ENCODE measurements at places on chromosomes 4 and X.

DNA sequence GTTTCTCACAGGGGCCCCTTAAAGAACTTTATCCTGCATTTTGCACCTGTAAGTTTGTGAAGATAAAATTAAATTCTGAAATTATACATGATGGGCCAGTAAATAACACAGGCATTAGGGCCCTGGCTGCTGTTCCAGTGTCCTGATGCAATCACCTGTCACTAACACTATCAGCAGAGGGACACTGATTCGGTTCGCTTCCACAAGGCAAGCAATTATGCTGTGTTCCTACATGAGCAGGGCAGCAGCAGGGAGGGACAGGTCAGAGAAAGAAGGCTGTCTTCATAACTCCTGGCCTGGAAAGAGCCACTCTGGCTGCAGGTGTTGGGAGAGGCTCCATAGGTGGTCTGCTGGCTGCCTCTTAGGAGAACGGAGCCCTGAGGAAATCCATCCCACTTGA, 487.3 kb downstream of the MID1IP1 start:
- DNase-seq = no peak

DNA sequence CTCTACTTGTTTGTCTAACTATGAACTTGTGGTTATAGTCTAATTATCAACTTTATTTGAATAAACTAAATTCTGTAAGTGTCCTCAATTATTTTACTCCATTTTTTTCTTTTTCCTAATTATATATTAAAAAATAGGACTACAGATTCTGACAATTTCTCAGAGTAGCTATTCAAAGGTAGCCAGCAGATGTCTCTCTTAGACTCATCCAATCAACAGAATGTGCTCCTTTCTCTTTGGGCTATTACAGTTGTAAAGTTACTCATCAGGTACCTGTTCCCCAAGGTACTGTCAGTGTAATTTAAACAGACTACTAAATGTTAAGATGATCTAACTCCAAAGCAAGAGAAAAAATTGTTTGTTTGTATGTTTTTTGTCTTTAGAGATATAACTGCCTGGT, 248.6 kb downstream of the PCDH18 start:
- no peak for DNase-seq

GRCh38 chrX:119617517-119618164, 11.4 kb upstream of the NKRF start:
- no peak for DNase-seq

DNA sequence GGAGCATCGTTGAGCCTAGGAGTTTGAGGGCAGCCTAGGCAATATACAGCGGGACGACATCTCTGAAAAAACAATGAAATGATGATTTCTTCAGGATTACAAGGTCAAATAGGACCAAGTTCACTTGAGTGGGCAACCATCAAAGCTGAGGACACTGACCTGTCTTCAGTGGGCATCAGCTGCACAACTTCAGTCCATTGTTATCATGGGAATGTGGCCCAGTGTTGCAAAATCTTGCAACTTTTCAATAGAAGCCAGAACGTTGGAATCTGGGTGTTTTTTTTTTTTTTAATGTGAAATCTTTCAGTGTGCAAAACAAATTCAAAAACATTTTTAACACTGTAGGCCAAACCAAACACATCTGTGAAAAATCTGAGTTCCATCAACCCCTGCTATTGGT, 155.4 kb upstream of the PLAC1 start:
- no peak for DNase-seq

DNA sequence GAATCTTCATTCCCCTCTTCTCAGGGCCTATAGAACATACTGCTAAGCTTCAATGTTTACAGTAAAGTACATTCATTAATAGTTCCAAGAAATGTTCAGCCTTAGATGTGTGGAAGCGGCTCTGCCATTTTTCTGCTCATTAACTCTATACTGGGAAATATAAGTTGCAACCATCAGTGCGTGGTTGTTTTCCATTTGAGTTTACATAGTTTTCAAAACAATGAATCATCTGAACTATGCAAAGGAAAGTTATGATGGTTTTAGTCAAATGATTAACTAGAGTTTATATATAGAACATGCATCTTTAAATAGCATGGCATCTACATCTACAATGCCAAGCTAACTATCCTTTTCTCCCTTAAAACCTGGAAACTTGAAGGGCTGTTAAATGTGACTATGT, 29.6 kb downstream of the LEF1 start:
- no peak for DNase-seq

DNA sequence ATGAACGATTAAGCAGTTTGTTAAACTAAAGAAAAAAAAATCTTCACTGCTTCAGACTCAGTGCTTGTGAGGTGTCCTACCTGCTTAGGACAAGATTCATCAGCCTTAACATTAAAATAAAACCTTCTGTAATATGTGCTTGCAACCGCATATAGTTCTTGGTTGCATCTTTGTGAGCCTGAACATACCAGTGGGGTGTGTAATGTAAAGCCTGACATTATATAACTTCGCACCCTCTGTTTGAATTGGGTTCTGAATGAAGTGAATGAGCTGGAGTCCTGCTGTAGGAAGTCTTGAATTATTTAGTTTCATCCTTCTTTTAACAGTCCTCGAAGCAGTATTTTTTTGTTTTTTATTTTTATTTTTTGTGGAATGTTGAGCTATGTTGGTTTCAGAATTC, 3.1 kb downstream of the KDM6A start:
- no peak for DNase-seq
